HS-5 (cell line): ENCODE measurements at places on chromosomes 4 and X.

- no peak for DNase-seq
Observed at GRCh38 chr4:54120518-54120917, 20.6 kb downstream of the GSX2 start.

DNA sequence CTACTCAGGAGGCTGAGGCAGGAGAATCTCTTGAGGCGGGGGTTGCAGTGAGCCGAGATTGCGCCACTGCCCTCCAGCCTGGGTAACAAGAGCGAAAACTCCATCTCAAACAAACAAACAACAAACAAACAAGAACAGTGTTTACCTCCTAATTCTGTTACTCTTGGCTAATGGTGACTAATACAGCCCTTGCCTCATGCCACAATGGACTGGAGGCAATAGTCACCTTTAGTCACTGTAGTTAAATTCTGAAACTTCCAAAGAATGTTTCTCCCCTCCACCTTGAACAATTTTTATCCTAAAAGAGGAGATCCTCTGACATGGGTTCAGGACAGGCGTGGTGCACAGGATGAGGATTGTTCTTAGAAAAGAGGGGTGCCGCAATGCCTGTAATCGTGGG is 241.2 kb upstream of the CTSO start:
- no peak for DNase-seq

- DNase-seq = no peak
Observed at GRCh38 chr4:27764526-27764837, 903.8 kb downstream of the STIM2 start.

- DNase-seq = no peak
Observed at GRCh38 chr4:151259752-151260151, 17.2 kb upstream of the PRSS48 start.

- DNase-seq = no peak
Observed at GRCh38 chr4:3406021-3406420, 35.7 kb upstream of the HGFAC start.

- no peak for DNase-seq
Observed at GRCh38 chrX:41538707-41539106, 91.6 kb downstream of the NYX start.

GRCh38 chr4:891747-892146 is 40.4 kb downstream of the GAK start:
- DNase-seq = no peak

DNA sequence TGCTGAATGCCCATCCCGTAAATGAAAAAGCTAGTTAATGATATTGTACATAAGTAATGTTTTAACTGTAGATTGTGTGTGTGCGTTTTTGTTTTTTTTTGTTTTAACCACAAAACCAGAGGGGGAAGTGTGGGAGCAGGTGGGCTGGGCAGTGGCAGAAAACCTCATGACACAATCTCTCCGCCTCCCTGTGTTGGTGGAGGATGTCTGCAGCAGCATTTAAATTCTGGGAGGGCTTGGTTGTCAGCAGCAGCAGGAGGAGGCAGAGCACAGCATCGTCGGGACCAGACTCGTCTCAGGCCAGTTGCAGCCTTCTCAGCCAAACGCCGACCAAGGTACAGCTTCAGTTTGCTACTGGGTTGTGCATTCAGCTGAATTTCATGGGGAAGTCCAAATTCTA is at the start of gene SPP1:
SPP1 (plus strand) TSS at position 249 of the 400 bp plus-strand sequence. CDS start 1,182 bp downstream, outside the sequence.
- no peak for DNase-seq

GRCh38 chr4:39759569-39759968 is 61.6 kb downstream of the UBE2K start:
- no peak for DNase-seq

DNA sequence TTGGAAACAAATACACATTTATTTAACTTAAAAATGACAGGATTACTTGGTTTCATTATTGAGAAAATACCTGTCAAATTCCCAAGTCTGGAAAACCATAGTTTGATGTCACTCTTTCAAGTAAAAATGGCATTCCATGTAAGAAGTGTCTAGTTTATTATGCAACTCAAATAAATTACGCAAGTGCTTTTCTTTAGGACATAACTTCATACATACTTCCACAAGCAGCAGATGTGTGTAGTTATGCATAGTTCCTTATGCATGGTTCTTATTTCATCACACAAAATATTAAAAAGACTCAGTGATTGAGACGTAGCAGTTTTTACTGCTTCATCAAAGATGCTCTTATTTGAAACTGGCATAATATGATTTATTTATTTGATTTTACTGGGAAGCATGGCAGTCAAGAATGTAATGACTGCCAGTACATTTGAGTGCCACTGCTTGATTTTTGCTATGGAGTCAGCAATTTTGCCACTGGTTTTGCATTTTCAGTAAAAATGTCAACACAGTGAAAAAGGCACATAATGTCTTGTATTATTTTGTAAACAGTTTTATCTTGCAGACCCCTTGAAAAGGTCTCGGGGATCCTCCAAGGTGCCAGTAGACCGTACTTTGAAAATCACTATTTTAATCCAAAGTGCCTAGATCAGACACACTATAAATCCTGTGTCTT is 62.1 kb downstream of the CLCN3 start:
- no peak for DNase-seq

- no peak for DNase-seq
Observed at GRCh38 chr4:187193141-187193540, 469.5 kb upstream of the FAT1 start.

DNA sequence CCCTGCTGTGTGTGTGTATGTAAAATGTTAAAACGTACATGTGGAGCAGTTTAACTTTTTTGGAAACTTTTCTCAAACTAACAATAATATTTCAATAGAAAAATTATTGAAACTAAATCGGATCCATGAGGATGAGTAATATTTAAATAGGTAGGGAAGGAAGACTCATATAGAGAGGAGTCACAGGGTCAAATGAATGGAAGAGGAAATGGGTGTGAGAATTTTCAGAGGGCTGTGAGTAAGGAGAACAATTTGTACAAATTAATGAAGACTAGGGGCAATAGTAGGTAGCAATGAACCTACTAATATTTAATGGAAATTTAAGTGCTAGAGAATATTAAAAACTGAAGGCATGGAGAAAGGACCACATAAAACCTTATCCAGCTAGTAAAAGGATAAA is 290.7 kb upstream of the PCDH18 start:
- DNase-seq = no peak

DNA sequence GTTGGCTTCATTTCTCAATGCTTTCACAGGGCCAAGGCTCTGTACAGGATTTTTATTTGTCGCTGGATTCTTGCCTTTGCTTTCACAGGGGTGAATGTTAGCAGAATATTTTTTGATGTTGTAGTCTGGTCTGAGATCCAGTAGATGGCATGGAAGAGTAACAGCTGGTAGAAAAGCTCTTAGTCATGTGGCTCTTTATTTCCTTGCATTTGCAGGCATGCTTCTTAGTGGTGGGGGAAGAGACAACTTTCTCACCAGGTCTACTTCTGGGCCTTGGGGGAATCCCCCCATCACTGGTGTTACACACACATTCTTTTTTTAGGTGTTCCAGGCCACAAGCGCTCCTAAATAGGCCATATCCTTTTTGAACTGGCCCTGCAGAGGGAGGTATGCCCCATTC is 58.2 kb upstream of the DKK2 start:
- DNase-seq = peak; percentile 14

DNA sequence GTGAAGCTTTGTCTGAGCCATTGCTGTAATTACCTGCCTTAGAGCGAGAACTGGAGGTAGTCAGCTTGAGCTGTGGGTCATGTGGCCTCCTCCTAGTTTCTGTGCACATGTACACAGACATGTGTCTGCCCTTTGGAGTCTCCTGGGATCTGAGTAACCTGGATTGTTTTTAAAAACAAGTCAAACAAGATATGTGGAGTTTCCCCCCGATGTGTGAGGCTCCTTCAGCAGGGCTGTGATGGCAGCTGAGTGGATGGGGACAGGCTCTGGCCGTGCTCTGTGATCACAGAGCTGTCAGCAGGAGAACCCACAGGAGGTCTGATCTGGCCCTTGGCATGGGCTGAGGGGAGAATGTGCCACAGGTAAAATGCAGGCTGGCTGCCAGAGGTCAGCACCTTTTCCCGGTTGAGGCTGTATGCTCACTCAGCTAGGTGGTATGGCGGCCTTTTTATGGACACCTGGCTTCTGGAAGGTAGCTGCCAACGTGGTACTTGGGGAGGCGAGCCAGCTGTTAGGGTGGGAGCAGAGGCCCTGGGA is 38.4 kb downstream of the NOP14 start:
- DNase-seq = no peak

GRCh38 chrX:24508375-24508774 is 43.3 kb downstream of the PDK3 start:
- no peak for DNase-seq
